ENCODE measurements at places on chromosomes 2 and 18.
A peak's percentile ranks its signal among the peaks of the same experiment; 100 is the strongest.

- DNase-seq = peak; percentile 57
Measured at GRCh38 chr2:206085742-206086445, at the start of gene INO80D. Gene INO80D (minus strand): TSS chr2:206086174. CDS start chr2:206063016, 23,158 bp downstream.

DNA sequence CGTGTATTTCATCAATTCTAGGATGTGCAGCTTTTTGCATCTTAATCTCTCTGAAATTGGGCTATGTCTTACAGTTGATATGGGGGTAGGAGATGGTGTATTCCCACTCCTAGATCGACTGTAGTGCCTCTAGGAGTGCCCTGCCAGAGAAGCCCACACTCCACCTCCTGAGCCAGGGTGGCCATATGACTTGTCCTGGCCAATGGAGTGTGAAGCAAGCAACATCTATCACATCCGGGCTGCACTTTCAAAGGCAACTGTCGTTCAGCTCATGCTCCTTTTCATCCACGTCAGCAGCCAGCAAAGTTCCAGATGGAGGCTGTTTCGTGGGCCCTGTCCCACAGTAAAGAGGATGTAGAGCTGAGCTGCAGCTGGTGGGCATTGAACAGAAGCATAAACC, 149.4 kb upstream of the SLC1A4 start:
- DNase-seq = no peak

- DNase-seq = peak; percentile 5
Measured at GRCh38 chr2:168272225-168272624, 24.8 kb upstream of the STK39 start.

DNA sequence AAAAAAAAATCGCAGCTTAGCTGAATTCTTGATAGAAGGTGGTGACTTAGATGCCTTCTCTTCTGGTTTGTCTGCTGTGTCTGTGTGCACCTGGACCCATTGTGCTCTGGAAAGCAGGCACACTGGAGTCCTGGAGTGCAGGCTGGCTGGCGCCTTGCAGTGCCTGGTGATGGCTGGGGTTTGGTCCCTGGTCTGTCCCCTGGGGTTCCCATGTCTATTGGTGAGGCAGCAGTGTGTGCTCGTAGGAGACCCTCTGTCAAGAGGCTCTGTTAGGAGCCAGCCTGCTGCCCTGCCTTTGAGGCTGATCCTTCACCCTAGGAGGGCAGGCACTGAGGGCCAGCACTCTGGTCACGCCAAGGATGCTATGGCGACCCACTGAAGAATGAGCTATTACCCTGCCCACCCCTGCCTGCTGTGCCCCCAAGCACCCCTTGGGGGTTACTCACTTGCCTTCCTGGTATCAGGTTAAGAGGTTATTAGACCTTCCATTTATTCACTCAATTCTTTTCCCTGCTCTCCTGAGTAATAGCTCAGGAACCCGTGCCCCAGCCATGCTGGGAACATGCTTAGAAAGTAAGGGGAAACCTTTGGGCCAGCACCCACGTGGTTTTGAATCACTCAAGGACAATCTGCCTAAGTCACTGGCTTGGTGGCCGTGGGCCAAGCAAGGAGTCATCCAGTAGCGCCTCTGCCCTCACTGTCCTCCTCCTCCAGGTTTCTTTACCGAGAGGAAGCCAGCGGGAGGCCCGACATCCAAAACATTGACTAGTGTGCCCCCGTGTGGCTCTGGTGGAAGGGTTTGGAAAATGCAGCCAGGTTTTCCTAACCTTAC, 284.5 kb downstream of the PRKCE start:
- DNase-seq = peak; percentile 98

GRCh38 chr18:24342347-24342746, 55.3 kb downstream of the OSBPL1A start:
- no peak for DNase-seq

GRCh38 chr2:175062787-175063585, 57.8 kb upstream of the CHN1 start:
- DNase-seq = no peak

DNA sequence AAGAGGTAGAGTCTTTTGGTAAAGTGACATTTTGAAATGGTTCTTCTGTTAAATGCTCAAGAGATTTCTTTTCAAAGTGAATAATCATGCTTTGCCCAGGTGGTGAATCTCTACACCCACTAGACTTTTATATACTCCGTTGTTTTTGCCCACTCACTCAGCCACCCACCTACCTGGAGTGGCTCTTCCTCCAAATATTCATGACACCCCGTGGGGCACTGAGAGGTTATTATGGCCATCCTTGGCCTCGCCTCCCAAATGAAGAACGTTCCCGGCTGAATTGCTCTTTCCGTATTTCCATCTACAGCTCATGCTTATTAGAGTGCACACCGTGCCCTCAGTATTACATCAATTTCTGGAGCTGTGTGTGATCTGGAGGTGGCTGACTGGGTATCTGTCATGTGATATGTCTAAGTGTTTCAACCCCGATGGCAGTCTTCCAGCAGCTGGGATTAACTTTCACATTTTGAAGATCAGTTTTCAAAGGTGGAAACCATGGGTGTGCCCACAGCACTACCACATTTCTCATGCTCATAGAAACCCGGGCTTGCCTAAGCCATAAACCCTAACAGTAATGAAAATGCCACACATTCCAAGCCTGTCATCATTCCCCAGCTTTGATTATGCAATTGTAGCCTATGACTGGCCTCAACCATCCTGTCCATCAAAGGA, 406.6 kb upstream of the MMADHC start:
- DNase-seq = peak; percentile 62

DNA sequence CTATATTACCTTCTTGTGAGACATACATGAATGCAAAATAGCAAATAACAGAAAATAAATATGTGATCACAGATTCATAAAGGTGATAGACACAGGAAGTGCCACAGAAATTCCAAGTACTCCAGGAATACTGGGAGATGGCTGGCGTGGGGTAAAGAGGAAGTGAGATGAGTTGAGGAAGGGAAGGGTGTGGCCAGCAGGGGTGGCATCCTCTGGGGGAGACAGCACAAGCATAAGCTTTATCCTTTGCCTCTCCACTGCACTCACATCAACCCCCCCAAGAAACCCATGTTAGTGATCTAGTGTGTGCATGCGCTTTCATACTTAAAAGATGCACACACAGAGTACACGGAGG, 94.8 kb upstream of the B3GNT7 start:
- DNase-seq = no peak

GRCh38 chr2:136134126-136134525, 16.2 kb upstream of the CXCR4 start:
- DNase-seq = no peak

GRCh38 chr2:65320042-65320725, 92.6 kb downstream of the ACTR2 start:
- no peak for DNase-seq

DNA sequence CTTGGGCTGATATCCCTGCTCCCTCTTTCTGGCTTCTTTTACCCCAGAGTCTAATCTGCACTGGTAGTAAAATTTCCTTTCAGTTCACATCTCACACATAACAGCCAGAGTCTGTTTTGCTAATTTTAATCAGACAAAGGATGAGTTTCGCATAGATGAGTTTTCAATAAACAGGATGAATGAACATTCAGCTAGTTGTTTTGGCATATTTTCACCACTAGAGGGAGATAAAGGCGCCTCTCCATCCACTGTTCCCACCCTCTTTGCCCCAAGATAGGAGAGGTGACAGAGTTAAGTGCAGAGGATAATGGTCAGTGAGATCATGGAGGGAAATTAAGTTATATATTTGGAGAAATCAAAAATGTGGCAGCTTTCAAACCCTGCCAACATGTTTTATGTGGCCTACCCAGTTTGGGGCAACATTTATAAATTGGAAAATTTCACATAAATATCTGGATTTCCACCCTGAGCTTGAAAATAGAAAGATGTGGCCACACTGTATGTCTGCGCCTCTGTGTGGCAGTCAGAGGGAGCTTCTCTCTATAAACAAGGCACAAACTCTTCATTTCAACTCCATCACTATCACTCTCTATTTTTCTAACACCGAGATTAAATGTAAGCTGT, 48.5 kb upstream of the DTNA start:
- DNase-seq = no peak
